ENCODE measurements at places on chromosomes 5 and 9.
A peak's percentile ranks its signal among the peaks of the same experiment; 100 is the strongest.

DNA sequence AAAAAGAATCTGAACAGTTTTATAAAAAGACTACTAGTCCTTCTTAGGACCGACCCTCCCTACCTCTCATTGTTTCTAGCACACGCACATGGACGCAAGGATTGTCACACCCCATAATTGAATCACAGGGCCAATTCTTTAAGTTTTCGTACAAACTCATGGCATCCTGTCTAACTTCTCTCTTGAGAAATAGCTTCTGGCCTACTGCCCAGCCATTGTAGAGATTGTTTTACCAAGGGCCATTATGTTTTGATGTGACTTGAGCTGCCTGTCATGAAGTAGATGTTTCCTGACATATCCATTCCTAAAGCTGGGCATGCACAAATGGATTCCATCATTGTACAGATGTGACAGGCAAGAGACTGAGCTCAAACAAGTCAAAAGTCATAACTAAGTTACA is 1672.1 kb upstream of the C9orf72 start:
- no peak for DNase-seq

DNA sequence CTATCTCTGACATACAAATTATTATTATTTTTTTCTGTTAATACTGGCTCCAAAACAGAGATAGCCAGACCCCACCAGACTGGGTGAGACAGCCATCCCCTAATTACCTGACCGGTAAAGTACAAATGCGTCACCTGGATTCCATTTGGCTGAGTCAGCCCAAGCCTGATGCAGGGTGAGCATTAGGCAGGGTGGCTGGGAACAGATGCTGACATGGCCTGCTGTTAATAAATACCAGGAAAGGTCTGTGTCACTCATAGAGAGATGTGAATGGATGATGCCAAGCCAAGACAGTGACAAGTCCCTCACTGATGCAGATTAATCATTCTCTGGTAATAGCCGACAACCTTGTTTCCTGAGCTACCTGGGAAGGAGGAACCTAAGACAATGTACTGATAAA is 183.5 kb downstream of the TRIM32 start:
- peak; percentile 96 for DNase-seq

DNA sequence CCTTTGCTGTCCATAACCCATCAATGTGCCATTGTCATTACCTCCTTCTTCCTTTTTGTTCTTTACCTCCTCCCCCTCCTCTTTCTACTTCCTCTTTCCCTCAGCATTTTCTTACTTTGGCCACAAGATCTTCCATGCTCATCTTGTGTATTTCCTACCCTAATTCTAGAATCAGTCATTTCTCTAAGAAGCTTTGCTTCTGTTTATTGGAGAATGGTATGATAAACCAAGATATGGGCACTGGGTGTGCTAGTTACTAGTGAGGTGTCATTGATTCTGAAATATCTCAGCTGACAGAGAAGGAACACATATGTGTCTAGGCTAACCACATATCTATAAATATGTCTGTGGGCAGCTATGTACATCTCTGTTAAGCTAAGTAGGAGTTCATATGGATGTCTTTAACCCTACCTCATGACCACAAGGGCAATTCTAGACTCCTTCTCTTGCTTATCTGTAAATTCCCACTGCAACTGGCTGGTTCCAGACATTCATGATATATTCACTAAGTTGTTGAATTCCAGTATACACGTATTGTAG is 2051.3 kb upstream of the CDH9 start:
- DNase-seq = no peak

GRCh38 chr9:19969721-19970120 is 180.9 kb upstream of the SLC24A2 start:
- no peak for DNase-seq

DNA sequence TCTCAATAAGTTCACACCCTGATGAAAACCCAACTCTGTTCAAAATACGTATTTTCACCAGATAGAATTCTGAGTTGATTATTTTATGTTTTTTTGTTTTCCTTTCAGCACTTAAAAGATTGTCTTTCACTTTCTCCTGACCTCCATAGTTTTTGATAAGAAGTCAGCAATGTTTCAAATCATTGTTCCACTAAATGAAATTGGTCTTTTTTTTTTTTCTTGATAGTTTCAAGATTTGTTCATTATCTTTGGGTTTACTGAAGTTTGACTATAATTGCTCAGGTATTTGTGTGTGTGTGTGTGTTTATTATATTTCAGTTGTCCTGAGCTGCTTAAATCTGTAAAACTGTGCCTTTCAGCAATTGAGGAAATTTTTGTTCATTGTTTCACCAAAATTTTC is 498.7 kb downstream of the TLE1 start:
- no peak for DNase-seq

GRCh38 chr5:173707392-173707791 is 90.9 kb upstream of the BOD1 start:
- DNase-seq = no peak

DNA sequence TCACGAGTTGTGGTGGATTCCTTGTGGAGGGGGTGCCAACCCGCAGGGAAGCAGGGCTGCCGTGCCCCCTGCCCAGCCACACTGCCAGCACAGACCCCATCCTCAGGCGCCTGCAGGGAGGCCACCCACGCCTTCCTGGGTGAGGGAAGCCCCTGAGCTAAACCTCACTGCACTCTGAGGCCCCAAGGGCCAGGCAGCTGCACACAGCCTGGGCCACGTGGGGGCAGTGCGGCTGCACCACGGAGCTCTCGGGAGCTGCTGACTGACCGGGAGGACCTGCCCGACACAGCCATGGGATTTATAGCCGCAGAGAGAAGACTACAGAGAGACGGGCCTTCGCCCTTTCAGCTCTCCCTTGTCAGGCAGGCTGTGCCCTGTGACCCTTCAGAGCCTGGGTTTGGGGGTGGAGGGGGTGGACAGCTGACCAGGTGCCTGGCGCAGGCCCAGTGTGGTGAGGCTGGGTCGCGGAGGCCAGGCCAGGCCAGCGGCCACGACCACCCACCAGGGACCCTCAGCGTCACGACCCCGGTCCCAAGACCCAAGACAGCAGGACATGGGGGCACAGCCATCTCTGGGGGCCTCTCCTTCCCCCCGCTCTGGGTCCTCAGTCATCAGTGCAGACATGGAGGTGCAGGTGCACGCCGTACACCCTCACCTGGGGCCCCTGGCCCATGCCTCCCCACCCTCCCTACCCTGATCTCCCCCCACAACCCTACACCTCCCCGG is 4.3 kb upstream of the AHRR start:
- DNase-seq = no peak

- DNase-seq = no peak
Measured at GRCh38 chr9:123218831-123219230, 49.6 kb downstream of the STRBP start.

DNA sequence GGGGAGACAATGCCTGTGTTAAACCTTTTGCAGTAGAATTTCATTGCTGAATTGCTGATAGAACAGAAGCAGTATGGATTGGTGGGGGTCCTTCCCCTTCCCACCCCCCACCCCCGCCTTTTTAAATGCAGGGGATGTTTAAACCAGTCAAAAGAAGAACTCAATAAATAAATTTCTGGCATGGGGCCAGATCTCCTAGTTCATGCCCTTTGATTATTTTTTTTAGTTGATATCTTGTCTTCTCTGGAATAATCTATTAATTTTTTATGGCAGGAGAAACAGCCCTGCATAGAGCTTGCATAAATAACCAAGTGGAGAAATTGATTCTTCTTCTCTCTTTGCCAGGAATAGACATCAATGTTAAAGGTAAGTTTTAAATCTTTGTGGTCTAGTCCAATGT is 72.8 kb downstream of the SLF1 start:
- DNase-seq = no peak

DNA sequence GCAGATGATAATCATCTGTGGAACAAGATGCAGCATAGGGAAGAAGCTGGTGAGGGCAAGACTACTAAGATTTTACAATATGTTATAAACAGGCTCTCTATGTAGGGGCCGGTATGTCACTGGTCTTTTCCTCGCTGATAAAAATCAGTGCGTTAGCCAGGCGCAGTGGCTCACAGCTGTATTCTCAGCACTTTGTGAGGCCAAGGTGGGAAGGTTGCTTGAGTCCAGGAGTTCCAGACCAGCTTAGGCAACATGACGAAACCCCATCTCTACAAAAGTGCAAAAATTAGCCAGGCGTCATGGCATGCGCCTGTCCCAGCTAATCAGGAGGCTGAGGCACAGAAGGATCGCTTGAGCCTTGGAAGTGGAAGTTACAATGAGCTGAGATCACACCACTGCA is 135.9 kb downstream of the TUSC1 start:
- DNase-seq = no peak

- DNase-seq = no peak
Measured at GRCh38 chr5:162323466-162323865, 255.9 kb downstream of the GABRG2 start.

- no peak for DNase-seq
Measured at GRCh38 chr5:76221311-76221710, 138.1 kb downstream of the SV2C start.

DNA sequence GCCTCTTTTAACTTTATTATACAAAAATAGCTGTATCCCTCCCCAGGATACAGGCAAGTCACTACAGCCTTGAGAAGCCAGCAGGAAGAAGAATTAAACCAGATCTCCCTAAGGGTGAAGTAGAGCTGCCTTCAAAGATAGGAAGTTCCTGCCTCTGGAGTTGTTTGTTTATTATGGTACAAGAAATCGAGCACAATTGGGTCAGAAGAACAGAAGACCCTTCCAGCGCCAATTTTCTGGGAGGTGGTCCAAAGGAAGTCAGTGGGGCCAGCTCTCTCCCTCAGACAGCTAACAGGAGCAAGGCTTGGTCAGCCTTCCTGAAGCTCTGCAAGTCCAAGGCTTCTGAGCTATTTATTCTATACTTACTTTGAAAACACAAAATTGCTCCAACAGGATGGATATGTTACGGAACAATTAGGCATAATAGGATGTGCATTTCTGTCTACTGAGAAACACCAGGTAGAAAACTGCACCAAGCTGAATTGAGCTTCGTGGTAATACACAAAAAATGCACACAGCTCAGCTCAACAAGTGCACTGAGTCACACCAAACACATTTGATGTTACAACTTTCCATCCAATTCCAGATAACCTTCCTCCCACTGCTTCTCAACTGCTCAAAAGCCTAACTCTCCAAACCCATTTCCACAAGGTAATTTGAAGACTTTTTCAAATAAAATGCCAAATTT is 16.0 kb downstream of the SERINC5 start:
- no peak for DNase-seq

DNA sequence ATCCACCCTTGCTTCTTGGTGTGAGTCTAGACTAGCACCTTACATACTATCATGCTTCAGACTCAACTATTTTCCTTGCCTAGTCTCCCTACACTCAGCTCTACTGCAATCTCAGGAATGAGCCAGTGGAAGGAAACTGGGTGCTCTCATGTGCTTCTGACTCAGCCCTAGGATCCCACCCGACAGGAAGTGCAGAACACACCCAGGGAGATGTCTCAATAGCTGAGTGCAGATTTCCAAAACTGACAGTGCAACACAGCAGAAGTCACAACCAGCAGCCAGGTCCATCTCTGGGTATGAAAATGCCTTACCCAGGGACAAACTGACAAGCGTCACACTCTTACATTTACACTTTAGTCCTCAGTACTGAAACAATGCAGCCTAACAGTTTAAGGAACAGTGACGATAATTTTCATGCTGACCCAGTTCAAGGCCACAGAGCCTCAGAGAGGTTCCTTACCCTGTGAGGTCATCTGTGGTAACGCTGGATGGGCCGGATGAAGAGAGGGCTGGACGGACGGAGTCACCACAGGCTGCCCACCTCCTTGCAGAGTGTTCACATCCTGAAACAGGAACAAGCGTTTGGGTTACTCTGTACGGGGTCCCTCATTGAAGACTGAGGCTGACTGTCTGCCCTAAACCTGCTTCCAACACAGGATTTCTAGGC is 33.0 kb downstream of the FKBP15 start:
- DNase-seq = peak; percentile 62

DNA sequence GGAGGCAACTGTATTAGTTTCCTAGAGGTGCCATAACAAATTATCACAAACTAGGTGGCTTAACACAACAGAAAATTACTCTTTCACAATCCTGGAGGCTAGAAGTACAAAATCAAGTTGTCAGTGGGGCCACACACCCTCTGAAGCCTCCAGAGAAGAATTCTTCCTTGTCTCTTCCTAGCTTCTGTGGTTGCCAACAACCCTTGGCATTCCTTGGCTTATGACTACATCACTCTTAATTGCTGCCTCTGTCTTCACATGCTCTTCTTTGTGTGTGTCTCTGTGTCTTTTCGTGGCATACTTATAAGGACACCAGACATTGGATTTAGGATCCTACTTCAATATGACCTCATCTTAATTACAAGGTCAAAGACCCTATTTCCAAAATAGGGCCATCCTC is 327.5 kb downstream of the CHSY3 start:
- no peak for DNase-seq

- peak; percentile 11 for DNase-seq
Measured at GRCh38 chr5:132746954-132747615, at the start of gene CCNI2. Gene CCNI2 (plus strand): TSS chr5:132747426. CDS start chr5:132747496, 70 bp downstream.
